ENCODE measurements at places on chromosomes 12 and 14.
A peak's percentile ranks its signal among the peaks of the same experiment; 100 is the strongest.

DNA sequence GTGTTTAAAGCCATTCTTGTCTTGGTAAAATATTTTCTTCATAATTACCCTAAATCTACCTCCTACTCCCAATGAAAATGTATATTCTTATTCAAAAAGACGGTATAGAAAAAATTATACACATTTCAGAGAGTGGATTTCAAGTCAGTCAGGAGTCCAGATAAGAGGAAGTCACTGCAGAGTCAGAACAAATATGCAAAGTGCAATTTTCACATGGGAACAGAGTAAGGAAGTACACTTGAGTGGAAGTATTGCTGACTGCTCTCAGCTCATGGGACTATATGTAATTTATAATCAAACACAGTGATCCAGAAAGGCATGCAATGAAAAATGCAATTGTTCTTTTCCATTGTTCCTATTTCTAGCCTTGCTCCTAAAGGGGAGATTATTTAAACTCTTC is 1128.0 kb downstream of the AACS start:
- no peak for DNase-seq

DNA sequence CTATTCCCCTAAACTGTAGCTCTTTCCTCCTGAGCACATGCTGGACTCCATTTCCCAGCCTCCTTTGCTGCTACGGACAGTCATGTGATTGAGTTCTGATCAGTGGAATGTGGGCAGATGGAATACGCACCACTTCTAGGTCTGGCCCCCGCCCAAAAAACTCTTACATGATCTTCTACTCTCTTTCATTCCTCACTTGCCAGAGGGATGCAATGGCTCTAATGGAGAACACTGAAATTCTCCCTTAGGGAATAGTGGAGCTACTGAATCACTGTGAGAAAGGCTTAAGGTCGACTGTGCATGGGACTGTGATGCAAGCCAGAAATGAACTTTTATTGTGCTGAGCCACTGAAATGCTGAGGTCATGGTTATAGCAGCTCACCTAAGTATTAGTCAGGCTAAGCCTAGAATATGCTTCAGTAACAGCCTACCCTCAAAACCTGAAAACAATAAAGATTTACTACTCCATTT is 13.0 kb upstream of the TMED2 start:
- DNase-seq = no peak

DNA sequence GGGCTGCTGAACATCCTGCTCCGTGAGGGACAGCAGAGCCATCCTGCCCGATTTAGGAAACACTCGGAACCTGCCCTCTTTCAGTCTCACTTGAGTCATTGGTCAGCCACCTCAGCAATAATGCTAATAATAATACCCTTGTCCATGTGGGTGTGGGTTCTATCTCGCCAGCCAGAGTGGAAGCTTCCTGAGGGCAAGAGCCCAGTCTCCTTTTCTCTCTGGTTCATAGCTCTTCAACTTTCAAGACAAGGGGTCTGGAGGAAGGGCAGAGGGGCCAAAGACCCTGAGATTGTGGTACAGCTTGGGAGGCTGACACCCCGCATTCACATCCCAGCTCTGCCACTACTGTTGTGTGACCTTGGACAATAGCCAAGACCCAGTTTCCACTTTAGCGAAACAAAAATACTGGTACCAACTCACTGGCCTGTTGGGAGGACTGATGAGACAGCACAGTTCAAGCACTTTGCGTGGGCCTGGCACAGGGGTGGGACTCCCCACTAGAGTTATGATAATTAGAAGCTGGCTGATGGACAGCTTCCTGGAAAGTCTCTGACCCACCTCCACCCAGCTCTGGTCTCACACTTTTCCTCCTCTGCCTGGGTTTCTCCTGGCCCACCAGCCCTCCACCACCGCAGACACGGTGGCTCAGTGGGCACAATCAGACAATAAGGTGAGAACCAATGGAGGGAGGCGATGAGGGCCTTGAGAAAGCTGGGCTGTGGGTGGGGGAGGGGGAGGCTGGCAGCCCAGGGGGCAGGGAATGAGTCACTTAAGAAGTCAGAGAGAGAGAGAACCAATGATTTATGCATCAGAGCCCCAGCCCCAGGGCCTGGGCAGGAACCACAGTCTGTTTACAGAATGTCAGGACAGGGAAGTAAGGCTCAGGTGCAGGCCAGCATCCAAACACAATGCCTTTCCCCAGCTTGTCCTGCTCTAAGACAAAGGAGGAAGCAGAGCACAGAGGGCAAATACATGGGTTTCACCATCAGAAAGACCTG is 9.6 kb downstream of the FAIM2 start:
- DNase-seq = no peak

DNA sequence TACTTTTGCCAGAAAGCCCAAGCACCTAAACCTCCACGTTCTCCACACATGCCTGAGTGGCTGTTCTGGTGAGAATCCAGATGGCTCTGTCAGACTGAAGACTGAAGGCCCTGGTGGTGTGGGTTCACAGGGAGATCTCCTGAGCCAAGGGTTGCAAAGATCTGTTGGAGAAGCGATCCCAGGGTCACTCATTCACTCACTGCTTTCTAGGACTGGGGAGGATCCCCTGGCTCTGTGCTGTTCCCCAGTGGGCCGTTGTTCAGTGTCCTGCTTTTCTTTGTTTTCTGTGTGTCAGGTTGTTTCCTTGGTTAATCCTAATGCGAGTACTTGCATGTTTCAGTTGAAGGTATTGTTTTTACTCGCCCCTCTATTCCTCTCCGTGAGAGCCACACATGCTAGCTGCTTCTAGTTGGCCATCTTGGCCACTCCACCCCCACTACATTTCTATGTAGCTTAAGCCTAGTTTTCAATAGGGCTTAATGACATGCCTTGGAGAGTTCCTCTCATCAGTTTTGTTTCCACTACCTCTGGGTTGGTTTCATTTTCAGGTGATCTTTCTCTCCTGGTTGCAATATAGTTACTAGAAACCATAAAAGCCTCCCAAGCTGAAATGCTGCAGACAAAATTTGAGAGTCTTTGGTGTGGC is 144.5 kb upstream of the SLC38A2 start:
- DNase-seq = no peak

GRCh38 chr14:33343016-33343415 is 404.3 kb downstream of the NPAS3 start:
- no peak for DNase-seq

DNA sequence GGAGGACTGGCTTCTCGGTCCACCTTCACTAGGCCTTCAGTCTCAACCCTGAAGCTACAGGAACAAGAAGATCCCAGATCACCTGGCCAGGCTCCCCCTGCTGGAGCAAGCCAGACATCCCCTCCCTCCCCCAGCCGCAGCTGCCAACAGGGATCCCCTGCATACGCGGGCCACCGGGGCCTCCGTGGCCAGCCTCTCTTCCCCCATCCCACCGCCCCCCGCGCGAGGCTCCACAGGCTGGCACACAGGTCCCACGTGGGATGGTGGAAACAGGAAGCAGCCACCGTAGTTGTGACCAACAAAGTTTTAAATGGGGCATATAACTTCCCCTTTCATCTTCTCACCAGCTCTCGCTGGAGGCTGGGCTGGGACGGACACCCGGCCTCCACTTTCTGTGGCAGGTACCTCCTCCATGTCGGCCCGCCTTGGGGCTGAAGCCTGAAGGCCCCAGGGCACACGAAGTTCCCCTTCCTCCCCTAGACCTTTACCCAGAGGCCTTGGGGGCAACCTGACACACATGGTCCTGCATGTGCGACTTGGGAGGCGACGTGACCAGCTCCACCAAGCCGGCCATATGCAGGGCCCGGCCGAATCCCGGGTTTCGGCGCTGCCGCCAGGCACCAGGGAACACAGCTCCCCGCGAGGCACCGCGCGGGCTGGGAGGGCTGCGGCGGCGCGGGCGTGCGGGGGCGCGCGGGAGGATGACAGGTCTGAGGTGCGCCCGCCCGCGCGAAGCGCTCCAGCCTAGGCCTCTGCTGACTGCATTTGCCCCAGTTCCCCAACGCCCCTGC is 44.4 kb upstream of the PNMA1 start:
- DNase-seq = peak; percentile 59

- no peak for DNase-seq
Measured at GRCh38 chr12:93980711-93981110, 167.7 kb upstream of the PLXNC1 start.

- DNase-seq = no peak
Measured at GRCh38 chr12:124940393-124941169, 26.1 kb upstream of the UBC start.
